Fibroblast of skin of left quadriceps (primary cell): ENCODE measurements at places on chromosomes 7 and 10.

- peak; percentile 4 for DNase-seq
Measured at GRCh38 chr10:129131457-129132132, 335.4 kb upstream of the MGMT start.

DNA sequence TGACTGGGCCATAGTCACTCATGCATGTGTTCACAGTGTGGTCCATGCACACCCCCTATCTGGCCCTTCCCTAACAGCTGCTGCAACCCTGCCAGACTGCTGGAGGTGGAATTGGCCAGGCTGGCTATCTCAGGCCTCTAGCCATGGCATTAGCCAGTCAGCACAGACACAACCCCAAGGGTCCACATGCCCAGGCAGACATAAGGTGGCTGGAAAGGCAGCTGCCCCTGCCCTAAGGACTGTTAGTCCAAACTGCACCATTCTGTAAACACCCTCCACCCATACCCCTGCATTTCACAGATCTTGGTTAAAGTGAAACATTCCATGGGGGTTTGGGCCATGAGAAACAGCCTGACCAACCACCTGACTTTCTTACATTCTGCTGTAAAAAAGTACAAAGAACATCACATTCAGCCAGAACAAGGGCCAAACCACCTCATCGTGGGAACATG lies 137.4 kb upstream of the KCNMA1 start:
- no peak for DNase-seq

DNA sequence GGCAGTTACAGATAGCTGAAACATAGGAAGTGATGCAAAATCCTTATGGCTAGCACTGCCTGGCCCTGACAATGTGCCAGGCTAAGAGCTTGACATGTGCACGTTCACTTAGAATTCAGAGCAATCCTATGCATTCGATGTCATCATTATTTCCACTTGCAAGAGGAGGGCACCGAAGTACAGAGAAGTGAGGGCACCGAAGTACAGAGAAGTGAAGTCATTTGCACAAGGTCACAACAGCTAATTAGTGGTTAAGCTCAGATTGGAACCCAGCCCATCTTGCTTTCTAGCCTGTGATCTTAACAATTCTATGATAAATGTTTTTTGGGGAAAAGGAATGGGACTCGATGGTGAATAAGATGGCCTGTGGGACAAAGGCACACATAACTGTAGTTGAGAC lies 73.4 kb downstream of the ARHGAP22 start:
- DNase-seq: no peak

GRCh38 chr10:48714088-48714487 lies 29.4 kb downstream of the WDFY4 start:
- no peak for DNase-seq

DNA sequence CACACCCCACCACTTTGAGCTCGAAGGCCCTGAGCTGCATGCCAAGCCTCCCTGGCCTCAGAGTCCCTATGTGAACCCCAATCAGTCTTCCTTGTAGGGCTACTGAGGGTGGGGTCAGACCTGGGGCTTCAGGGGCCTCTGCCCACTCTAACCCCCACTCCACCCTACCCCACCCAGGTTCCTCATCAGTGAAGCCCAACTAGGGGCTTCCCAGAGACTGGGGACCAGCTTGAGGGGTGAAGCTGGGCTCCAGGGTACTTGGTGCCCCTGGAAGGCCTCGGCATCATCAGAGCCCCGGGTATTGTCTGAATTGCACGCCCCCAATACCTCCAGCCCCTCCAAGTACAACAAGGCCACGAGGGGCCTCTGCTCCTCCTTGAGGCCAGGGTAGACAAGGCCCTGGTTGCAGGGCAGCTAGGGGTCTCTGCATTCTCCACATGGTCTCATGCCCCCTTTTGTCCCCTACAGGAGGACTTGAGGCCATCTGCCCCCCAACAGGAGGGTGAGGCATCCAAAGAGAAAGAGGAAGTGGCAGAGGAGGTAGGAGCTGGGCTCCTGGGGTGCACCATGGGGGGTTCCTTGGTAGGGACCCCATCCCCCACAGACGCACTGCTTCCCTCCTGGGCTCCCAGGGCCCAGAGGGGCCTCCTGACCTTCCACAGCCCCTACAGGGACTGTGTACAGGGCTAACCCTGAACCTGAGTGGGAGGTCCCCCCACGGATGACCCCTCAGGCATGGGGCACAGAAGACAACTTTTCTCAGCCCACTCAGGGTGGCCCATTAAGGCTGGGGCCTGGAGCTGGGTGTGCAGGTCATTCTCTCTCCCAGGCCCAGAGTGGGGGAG lies 4.0 kb downstream of the SNCG start:
- no peak for DNase-seq

- DNase-seq: no peak
Measured at GRCh38 chr10:71750124-71750841, 23.0 kb downstream of the VSIR start.

DNA sequence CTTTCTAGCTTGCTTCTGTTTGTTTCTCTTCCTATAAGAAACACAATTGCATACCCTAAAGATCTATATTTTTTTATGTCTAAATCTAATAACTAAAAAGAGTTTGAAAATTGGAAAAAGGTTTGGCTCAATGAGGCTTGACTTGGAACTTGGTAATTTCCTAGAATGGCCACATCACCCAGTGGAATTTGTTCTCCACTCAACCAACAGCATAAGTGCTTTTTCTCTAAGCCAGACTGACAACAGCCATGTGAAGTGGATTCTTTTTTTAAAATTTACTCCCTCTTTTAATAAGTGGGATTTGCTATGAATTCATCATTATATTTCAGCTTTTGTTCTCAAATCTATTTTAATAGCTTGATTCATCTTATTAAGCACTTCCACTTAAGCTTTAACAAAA lies 33.8 kb downstream of the GBF1 start:
- DNase-seq: no peak

GRCh38 chr10:131549116-131549515 lies 237.6 kb upstream of the TCERG1L start:
- DNase-seq: no peak

- no peak for DNase-seq
Measured at GRCh38 chr10:96688789-96689188, 31.5 kb downstream of the PIK3AP1 start.

DNA sequence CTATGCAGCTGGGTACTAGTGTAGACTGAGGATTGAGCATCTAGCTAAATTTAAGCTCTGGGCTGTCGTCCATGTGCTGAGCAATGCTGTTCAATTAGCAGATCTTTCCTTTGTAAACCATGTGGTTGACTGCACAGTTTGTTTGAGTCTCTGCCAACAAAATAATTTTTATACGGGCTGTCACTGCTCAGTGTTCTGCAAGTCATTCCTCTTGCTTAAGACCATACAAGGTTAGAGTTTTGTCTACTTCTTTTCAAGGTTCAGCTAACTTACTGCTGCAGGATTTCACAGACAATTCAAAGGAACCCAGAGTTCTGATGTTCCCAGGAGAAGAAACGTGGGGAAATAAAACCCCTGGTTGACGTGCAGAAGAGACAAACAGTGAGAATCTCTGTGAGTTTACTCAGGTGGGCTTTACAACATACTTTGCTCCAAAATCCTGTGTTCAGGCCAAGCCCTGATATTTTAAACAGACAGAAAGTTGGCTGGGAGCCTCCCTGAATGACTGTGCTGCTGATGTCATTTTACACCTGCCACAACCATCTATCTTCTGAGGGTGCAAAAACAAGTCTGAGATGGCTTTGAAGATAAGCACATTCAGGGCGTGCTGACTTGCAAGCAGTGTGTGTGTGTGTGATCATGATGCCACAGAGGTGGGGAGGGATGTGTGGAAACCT lies 177.1 kb upstream of the SVIL start:
- DNase-seq: peak; percentile 95

DNA sequence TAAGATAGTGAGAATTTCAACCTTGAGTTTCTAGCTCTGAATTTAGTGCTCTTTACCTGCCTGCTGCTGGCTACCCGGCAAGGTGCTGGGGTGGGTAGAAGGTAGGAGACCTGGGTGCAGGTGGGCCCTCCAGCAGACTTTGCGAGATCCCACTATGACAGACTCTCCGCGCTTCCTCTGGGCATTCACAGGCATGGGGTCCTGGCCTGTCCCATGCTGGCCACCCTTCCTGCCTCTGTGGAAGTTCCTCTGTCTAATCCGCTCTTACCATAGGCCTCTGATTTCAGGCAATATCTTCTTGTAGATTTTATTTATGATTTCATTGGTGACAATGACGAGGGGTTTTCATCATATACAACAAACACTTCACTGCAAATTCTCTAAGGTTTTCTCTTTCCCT lies 1.2 kb upstream of the WDFY4 start:
- no peak for DNase-seq

- DNase-seq: no peak
Measured at GRCh38 chr7:45073031-45073785, 15.6 kb downstream of the NACAD start.

GRCh38 chr10:33412653-33413361 lies 78.3 kb upstream of the NRP1 start:
- peak; percentile 79 for DNase-seq

- DNase-seq: no peak
Measured at GRCh38 chr7:2040201-2040892, 192.4 kb downstream of the MAD1L1 start.

DNA sequence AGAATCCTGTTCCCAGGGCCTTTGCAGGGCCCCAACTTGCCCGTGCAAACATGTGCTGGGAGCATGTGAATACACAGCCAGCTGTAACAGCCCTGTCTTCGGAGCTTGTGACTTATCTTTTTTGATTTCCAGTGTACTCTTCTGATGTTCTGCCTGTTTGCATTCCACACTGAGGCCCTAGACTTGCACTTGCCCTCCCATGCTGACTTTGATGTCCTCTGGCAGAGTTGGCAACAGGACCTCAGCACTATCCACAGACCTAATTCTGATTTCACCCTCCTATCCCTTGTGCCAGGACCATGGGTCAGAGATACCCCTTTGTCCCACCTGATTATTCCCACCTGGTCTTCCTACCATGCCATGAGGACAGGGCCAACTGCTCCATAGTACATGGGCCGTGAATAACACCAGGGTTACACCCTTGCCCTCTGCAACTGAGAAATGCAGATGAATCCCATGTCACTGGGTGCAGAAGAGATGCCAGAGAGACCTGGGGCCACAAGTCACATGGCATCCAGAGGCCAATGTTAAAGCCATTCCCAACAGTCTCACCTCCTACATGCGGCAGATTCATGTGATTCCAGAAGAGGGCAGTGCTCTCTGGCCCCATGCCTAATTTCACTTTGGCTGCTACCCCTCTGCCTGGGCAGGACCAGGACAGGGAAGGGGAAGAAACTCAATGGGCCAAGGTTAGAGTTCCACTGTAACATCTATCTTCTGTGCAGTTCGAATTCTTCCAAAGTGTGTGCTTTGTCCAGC lies 43.0 kb downstream of the SCRN1 start:
- no peak for DNase-seq
